Occipital lobe (tissue), 3 donors: ENCODE measurements at places on chromosomes 2 and 18.

GRCh38 chr2:219249203-219249980 lies 3.7 kb upstream of the TUBA4B start:
- DNase-seq = peak; percentile 37

DNA sequence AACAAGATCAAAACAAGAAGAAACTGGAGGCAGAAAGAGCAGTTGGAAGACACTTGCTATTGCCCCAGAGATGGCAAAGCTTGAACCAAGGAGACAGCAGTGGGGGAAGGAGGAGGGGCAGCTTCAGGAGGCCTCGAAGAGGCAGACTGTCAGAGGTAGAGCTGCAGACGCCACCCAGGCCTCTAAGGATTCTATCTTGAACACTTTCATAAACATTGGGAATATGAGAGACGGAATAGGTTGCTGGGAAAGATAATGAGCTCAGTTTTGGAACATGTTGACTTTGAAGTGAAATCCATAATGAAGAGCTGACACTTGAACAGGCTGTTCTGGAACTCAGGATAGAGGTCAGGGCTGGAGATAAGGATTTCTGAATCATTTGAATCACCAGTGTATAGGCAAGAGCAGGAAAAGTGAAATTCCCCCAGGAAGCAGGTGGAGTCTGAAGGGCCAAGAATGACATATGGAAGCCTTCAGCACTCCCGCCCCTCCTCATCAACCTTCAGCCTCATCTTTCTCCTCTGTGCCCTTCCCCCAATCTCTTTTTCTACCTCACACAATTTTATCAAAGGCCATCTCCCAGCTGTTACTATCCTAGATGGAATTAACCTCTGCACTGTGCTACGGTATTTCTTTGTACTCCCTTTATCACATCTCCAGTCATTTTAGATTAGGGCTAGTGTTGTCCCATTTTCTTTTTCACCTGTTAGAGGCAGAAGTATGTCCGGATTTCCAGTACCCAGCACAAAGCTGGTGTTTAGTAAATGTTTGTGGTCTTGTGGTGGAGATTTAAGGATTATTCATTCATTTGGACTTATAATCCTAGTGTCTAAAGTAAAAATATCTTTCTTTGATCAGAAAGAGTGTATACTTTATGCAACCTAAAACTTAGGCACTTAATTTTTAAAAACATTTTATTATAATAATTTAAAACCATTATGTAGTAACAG lies 47.5 kb upstream of the RTN4 start:
- DNase-seq = no peak

- no peak for DNase-seq
These were observed 287.2 kb downstream of the CYP26B1 start for GRCh38 chr2:71860381-71860926.

- no peak for DNase-seq
These were observed 11.8 kb downstream of the DSC3 start for GRCh38 chr18:31030574-31031278.

- no peak for DNase-seq
These were observed 69.7 kb upstream of the ZNF516 start for GRCh38 chr18:76564655-76565237.

DNA sequence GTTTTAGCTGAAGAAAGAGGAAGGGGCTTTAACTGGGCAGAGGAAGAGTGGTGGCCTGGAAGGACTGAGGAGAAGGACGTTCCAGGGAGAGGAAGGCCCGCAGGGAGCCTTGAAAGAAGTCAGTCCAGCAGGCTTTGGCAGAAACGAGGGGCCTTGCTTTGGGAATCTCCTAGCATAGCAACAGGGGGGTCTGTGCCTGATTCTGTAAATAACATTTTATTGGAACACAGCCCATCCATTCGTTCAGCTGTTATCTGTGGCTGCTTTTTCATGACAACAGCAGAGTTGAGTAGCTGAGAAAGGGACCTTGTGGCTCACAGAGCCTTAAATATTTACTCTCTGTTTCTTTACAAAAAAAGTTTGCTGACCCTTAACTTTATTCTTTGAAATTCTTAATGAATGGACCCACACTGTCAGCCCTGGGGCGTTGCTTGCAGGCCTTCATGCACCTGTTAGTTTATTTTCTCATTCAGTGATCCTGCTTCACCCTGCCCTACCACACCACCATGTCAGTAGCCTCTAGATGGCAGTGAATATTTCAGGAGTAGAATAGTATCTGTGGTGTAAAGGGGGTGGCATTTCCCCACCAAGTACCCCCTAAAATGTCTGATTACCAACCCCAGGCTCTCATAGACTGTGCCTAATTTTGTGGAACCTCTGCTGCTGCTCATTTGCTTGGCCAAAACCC lies 61.0 kb downstream of the MGAT5 start:
- no peak for DNase-seq
